ENCODE measurements at places on chromosomes 12 and 14.

GRCh38 chr12:12379831-12380730 lies 23.2 kb downstream of the BORCS5 start:
- no peak for DNase-seq

DNA sequence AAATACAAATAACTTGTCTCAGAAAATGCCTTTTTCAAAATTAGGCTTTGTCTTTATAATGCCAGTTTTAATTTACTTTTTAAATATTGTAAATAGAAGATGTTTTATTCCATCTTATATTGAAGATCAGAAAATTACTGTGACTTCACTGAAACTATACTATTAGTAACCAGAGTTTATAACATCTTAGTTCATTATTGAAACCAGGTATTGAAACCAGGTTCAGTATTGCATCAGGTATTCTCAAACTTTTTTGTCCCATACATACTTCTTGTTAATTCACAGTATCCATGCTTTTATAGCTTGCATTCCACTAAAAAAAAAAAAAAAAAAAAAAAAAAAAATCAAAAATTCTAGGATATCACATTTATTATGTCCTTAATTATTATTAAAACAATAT lies 227.5 kb downstream of the GXYLT1 start:
- DNase-seq: no peak

GRCh38 chr12:12807970-12808702 lies 5.0 kb upstream of the DDX47 start:
- DNase-seq: peak; percentile 67

DNA sequence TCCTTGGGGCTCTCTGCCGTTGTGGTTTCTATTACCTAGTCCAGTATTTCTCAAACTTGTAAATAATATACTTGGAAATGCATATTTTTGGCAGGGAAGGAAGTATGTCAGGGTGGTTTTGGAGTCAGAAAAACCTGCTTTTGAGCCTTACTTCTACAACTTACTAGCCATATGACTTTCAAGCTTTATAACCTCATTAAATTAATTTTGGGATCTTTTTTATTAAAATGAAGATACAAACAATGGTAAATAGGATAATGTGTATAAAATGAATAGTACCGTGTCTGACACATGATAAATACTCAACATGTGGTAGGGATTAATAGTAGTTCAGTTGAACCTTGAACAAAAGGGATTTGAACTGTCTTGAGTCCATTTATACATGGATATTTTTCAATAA lies 406.3 kb downstream of the ATP23 start:
- no peak for DNase-seq

DNA sequence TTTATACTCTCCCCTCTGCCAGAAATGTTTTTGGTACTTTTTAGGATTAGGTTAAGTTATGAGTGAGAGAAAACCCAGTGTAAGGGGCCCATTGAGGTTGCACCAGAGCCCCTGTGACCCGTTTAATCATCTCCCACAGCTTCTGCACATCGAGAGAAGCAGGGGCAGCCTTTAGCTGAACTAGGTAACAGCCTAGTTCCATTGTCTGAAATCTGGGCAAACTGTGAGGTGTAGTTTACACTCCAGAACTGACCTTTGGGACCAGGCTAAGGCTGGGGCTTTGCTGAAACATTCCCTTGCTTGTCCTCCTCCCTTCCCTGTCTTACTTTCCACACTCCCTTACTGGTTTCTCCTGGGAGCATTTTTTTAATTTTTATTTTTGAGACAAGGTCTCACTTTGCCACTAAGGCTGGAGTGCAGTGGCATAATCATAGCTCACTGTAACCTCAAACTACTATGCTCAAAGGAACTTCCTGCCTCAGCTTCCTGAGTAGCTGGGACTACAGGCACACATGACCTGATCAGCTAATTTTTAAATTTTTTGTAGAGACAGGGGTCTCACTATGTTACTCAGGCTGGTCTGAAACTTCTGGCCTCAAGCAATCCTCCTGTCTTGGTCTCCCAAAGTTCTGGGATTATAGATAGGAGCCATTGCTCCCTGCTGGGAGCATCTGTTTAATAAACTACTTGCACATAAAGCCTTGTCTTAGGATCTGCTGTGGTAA lies 25.9 kb upstream of the DHRS2 start:
- no peak for DNase-seq

DNA sequence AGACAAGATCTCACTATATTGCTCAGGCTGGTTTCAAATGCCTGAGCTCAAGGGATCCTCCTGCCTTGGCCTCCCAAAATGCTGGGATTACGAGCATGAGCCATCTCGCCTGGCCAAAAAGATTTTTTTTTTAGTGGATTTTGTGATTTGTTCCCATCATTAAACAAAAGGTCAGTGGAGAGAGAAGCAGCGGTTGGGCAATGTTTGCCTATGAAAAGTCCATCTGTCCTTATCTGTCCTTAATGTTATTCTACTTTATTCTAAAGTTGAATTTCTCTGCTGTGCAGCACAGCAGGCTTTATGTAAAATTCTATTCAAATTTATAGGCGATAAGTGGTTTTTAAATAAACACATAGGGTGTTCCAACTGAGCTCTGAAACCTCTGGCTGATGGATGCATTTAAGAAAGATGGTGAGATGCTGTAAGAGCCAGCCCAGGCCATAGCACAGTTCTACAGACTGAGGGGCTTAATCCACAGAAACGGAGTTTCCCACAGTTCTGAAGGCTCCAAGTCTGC lies 18.8 kb downstream of the HCAR2 start:
- no peak for DNase-seq

DNA sequence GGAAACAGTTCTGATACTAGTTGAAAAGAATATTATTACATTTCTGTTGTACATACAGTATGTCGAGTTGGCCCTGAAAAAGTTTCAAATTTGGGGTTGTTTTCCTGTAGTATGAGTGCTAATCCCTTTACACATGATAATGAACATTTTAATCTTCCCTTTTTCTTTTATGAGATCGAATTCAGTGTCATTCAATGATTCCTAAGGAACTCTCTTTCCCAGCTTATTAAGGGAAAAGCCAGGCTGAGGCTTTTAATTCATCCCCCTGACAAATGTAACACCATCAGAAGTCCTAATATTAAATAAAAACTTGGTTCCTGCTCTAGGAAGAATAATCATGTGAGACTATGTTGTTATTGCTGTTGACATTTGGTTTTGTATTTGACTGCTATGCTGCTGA lies 42.9 kb upstream of the USP44 start:
- DNase-seq: no peak

- DNase-seq: no peak
These were observed 8.6 kb downstream of the PDE3A start for GRCh38 chr12:20376984-20377383.

- DNase-seq: no peak
These were observed 79.5 kb upstream of the NID2 start for GRCh38 chr14:52148371-52148770.

- DNase-seq: no peak
These were observed 240.9 kb downstream of the TMEM121 start for GRCh38 chr14:105767315-105767714.

GRCh38 chr14:30657606-30658163 lies 35.6 kb downstream of the SCFD1 start:
- no peak for DNase-seq

All from activated T-cell treated with anti-CD3 and anti-CD28 coated beads, Interleukin-2, amount 50 U/mL, for 48 hours (primary cell).